ENCODE measurements at places on chromosomes 2 and 18. TPM values are rescaled to one million over a fixed set of nuclear protein-coding genes. Genes with fewer than 3 reads are reported as not detected.

The TWIST2 gene
- not detected for total RNA-seq

The SUPT7L gene
- 39.6 TPM for total RNA-seq

The TMEM169 gene
- 2.1 TPM for total RNA-seq

The CNPPD1 gene
- 82.8 TPM for total RNA-seq

The RGPD4 gene
- not detected for total RNA-seq

The OTX1 gene
- not detected for total RNA-seq

The FOXI3 gene
- total RNA-seq = not detected

The ORMDL1 gene
- 80.6 TPM for total RNA-seq

The MROH2A gene
- total RNA-seq = not detected

The MYO3B gene
- 0.78 TPM for total RNA-seq

The DLX1 gene
- total RNA-seq = not detected

The CYS1 gene
- 1.6 TPM for total RNA-seq

The RESP18 gene
- not detected for total RNA-seq

The EPB41L3 gene
- 2.8 TPM for total RNA-seq

The TXNDC2 gene
- not detected for total RNA-seq

The BOLL gene
- not detected for total RNA-seq

The CNGA3 gene
- not detected for total RNA-seq

The FBXO41 gene
- total RNA-seq = 16.6 TPM

The TUBA4B gene
- total RNA-seq = not detected

The PPM1B gene
- 52.9 TPM for total RNA-seq
